Amniotic epithelial cell (primary cell): ENCODE measurements at places on chromosomes 12 and 14.

GRCh38 chr12:117583092-117583491 lies 221.7 kb upstream of the NOS1 start:
- no peak for DNase-seq

DNA sequence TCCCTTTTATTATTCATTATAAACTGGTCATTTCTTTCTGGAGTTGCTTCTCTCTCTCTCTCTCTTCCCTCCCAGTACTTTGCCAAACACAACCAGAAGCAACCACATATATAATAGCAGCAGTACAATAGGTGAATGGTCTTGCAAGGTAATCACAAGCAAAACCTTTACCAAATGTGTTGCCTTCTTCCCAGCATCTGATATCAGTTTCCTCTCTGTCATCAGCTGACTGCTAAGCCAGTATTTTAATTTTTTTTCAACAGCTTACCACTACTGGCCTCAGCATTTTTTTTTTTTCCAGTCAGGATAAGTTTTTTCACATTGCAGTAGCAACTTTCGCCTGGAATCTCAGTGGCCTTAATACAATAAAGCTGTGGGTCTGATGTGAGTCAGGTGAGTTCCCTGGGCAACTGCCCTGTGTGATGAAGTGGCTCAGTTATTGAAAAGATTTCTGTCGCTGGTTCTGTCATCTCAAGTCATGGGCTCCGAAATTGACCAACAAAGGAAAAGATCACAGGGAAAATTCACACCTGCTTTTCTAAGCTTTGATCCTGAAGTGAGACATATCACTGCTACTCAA lies 282.5 kb upstream of the AMIGO2 start:
- DNase-seq = no peak

DNA sequence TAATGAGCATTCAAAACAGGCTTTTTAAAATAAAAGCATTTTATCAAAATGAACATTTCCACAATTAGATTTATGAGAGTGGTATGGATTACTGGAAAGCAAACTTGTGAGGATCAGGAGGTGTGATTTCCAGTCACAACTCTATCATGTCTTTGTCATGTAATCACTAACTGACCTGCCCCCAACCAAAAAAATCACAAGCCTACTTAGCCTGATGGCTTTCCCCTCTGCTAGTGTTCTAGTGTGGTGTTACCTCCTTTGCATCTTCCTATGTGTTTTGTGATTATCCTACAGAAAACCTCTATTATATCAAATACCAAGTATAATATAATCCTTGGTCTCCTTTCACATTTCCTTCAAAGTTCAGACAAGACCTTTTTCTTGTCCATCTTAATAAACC lies 168.6 kb downstream of the NOVA1 start:
- no peak for DNase-seq

- peak; percentile 40 for DNase-seq
Observed at GRCh38 chr12:52005903-52006703, 643 bp upstream of the TAMALIN start.

DNA sequence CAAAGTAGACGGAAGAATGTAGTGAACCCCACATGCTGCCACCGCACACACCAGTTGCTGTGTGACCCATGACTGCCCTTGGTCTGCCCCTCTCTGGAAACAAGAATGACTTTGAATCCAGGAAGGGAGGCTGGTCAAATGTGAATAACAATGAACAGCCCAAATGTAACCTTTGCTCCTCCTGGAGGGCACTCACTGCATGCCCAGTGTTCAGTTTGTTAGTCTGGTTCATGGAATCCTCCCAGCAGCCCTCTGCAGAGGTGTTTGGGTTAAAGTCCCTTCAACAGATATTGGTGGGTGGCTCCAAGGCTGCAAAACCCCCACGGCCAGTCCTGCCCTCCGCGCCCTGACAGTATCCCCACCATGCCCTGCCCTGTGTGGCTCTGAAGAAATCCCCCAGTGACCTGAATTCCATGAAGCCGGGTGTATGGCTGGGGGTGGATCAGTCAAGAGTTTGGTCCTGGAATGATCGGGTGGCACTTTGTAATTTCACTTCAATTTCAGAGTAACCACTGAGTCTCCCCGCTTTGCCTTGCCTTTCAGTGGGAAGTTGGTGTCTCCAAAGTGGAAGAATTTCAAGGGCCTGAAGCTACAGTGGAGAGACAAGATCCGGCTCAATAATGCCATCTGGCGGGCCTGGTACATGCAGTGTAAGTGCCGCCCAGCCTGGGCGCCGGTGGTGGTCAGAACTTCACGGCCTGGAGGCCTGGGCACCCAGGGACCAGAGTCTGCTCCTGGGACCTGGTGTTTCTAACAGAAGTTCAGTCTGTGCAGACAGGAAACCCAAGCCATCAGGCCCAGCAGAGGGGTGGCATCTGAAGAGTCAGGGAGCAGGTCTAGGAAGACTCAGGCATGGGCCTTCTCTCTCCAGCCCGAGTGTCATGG lies 47.1 kb downstream of the IL31 start:
- no peak for DNase-seq
